T1000 (cell line): ENCODE measurements at places on chromosomes 1 and 21.
A peak's percentile ranks its signal among the peaks of the same experiment; 100 is the strongest.

- DNase-seq = no peak
These were observed 35.2 kb upstream of the VAV3 start for GRCh38 chr1:108000184-108000583.

GRCh38 chr1:200506471-200506870, 96.6 kb upstream of the ZNF281 start:
- DNase-seq = no peak

DNA sequence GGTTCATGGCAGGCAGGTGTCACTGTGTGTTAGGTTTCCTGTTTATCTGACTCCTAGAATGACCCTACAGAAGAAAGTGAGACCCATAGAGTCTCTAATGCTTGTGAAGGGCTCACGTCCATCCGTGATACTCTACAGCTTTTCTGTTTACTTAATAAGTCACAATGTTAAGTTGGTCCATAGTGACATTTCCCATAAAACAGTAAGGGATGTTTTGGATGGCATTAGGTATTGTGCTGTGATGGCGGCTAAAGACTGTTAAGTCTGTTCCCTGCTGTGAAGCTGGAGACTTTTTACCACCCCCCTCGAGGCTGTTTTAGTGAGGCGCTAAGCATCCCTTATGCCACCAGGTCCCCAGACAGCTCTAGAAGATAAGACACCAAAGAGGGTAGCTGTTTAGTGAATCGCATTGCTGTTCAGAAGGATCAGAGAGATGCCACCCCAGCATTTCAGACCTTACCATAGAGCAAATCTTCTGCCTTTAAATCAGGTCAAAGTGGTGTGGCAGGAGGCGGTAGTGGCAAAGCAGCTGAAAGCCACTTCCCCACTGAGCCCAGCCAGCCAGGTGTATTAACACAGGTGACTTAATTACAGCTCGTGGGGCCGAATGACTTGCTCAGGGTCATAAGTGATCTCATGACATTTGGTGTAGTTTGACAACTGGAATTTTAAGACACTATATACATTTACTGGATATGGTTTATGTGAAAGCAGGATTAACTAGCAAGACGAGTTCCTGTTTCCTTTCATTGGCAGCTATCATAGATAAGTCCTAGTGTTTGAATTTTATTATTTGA, 25.0 kb downstream of the SLC37A1 start:
- DNase-seq = no peak

DNA sequence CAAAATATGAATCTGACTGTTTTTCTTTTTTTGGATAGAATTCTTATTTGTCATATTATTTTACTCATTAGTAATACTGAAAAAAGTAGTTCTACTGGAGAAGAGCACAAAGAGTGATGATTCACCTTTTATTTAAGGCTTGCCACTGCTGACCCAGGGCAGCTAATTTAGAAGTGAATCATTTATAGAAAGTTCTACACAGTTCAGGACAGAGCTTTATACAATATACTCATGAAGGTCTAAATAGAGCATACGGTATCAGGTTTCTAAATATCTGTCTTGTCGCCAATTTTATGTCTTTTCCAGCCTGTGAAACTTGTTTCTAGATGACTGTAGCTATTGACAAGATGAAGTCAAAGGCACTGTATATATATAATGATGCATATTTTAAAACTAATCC, 25.0 kb downstream of the GIPC2 start:
- DNase-seq = peak; percentile 6

- DNase-seq = no peak
These were observed 161.3 kb downstream of the GALNT2 start for GRCh38 chr1:230228236-230228897.

DNA sequence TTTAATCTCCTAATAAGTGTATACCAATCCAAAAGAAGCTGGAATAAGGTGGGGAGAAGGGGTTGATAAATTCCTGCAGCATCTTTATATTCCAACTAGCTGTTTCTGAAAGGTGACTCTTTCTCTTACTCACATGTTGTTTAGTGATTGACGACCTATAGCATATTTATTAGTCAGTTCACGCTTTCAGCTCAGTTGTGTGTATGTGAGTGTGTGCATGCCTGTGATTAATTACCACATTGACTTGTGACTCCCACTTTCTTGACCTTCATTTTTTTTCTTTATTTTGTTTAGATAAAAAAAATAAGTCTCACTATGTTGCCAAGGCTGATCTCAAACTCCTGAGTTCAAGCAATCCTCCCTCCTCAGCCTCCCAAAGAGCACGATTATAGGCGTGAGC, 44.4 kb downstream of the ATP2B4 start:
- no peak for DNase-seq

- DNase-seq = no peak
These were observed 16.7 kb downstream of the KDM1A start for GRCh38 chr1:23035823-23036452.

GRCh38 chr21:46585191-46585953, 19.5 kb downstream of the S100B start:
- DNase-seq = no peak

DNA sequence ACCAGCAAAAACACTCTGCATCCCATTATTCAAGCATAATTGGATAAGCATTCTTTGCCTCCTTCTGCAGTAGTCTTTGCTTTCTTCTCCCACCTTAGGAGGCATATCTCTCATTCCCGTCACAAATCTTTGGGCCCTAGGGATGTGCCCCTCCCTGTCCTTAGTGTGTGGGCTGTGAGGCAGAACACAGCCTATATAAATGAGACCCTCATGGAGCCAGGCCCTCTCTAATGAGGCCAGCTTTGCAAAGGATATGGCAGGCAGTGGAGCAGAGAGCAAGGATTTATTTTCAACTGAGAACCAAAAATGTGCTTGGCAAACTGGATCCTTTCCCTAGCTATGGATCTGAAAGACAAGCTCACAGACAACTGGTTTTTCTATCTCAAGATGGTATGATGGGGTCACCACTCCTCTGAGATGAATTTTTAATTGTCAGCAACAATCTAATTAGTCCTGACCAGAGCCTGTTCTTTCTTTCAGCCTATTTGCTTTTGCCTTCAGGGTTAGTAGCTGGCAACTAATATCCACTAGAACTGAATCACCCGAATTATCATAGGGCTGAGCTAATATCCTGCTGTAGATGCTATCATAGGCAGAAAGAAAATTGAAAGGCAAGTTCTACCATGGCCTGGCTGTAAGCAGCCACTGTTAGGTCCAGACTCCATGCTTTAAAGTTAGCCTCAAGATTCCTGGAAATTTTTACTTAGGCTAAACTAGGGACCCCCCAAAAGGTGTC, 134.2 kb downstream of the SYT2 start:
- DNase-seq = no peak

- no peak for DNase-seq
These were observed 48.5 kb upstream of the EDEM3 start for GRCh38 chr1:184803180-184803492.

DNA sequence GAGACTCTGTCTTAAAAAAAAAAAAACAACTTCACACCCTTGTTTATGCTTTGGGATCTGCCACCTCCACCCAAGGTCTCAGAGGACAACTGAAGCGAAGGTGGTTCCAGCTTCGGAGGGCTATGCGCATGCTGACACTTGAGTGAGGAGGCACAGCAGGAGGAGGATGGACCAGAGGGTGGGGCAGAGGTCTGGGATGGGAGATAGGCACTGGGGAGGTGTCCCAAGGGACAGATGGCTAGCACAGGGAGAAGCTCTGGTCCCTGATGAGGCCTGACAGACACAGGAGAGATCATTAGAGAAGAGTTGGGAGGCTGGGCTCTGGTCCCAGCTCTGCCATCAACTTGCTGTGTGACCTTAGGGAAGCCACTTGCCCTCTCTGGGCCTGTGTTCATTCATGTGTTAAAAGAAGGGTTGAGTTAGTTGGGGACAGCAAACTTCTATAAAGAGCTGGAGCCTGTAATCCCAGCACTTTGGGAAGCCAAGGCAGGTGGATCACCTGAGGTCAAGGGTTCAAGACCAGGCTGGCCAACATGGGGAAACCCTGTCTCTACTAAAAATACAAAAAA, 16.8 kb downstream of the E2F2 start:
- no peak for DNase-seq

DNA sequence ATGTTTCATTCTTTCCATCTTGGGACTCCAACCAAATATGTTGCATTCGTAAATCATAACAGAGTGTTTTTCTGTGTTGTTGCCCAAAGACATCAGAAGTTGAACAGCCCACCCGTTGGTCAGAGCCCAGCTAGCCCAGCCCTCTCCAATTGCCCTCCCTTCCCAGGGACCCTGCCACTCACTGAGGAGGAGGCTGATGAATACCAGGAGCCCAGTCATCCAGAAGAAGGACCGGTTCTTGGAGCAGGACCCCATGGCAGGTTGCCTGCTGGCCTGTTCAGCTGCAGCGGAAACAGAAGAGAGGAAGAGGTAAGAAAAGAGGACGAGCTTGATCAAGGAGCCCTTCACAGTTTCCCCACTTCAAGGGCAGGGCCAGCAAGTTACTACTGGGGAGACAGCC, 172.2 kb upstream of the ETV3 start:
- DNase-seq = no peak

- no peak for DNase-seq
These were observed 2.5 kb downstream of the WNT3A start for GRCh38 chr1:228009116-228009827.

GRCh38 chr1:53461323-53462044, 2.3 kb downstream of the DMRTB1 start:
- no peak for DNase-seq

DNA sequence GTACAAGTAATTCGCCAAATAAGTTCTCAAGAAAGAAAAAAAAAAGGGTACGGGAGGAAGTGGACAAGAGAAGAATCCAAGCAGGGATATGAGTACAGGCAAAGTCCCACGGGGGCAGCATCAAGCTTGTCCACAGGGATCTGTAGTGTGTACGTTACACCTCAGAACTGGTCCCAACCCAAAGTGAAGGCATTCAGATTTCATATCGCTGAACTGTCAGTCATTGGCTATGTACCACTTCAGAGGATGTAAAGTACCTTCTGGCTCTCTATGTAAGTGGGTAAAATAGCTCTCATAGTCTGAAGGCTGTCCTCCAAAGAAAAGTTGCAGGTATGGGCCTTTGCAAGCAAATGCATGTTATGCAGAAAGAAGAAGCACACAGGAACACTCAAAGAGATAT, 8.1 kb upstream of the CLCA4 start:
- DNase-seq = no peak

- DNase-seq = no peak
These were observed 22.1 kb downstream of the WNT2B start for GRCh38 chr1:112530832-112531231.

GRCh38 chr1:8165595-8166360, 139.7 kb upstream of the ERRFI1 start:
- no peak for DNase-seq

- no peak for DNase-seq
These were observed 14.0 kb downstream of the POLR3GL start for GRCh38 chr1:145978471-145978853.

DNA sequence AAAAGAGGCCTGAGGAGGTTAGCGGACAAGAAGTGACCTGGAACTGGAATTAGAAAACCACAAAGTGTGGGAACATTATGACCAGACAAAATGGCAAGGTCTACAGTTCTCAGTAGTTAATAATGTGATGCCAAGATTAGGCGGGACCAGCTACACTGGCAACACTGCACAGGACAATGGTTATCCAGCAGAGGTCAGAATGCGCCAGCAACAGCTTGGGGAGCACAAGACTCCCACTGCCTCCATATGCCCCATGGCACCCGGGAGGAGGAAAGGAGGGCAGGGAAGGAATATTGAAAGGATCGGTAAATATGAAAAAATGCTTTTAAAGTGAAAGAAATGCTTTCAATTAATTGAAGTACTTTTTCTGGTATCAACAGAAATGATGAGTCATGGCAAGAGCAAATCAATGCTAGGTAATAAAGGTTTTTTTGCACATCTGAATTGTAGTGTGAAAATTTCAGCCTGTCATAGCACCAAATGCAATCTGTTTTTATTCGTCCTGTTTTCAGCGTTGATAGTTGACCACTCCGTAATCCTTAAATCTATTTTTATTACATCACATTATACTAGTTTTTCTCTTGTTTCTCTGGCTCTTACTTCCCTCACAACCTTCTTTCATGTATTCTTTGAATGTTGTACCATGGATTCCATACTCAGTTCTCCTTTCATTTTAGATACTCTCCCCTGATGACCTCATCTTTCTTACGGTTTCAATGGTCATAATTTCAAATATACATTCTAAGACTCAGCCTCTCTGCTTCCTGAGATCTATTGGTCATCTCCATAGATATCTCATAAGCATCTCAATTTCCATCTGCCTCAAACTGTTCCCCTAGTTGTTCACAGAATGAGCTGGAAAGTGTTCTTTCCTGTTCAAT, 30.7 kb downstream of the VCAM1 start:
- DNase-seq = no peak

GRCh38 chr1:244730934-244731434, 78.1 kb downstream of the DESI2 start:
- no peak for DNase-seq

- no peak for DNase-seq
These were observed 86.6 kb downstream of the HLCS start for GRCh38 chr21:36879827-36880226.

DNA sequence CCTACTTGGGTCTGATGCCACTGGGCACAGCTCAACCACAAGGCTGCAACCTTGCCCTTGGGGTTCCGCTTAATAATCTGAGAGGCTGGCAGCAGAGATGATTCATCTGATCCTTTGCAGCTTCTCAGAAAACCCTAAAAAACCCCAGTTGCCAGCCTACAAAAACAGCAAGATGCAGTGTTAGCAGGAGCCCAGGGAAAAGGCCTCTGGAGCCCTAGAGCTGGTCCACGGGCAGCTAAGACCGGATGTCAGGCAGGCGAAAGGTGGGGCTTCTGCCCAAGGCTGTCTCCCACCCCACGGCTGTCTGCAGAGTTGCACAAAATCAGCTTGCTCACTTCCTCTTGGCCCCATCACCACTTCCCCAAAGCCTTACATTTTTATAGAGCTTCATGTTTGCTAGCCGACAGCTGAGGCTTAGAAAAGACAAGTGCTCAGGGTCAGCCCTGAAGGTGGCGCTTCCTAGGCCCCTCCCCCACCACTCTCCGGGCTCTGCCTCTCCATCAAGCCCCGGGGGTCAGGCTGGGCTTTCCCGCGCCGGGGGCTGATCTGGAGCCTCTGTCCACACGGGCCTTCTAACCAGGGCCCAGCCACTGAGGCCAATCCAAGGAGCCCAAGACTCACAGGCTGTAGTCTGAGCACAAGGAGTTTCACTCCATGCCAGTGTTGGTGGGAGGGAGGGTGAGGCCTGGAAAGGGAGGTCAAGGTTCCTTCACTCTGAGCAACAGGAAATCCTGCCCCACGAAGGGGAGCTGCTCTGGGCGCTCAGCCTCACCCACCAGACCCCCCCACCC, 4.2 kb upstream of the ADORA3 start:
- DNase-seq = peak; percentile 61

DNA sequence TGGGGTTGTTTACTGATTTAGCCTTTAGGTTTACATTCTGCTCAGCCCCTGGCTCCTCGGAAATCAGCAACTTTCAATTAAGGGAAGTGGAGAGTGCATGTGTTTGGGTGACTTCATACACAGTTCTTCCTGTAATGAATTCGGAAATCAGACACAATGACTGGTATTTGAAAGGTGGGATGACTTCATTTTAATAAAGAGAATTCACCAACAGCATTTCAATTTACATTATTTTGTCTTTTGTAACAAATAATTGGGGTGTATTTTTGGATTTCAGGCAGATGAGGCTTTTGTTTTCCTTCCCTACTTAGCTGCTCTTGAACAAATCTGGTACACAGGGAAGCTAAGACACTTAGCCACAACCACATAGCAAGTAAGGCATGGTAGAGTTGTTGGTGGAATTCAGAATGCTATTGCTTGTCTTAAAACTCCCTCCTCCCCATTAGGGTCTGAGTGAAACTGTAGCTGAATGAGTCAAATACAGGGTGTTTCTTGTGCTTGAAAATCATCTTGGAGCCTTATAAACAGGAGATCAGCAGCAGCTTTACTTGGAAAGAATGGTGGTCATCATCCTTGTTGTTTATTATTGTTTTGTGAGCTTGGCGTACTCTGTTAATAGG, 917 bp downstream of the STX12 start:
- DNase-seq = no peak
